ENCODE measurements at places on chromosomes 2 and 18. TPM values are rescaled to one million over a fixed set of nuclear protein-coding genes. Genes with fewer than 3 reads are reported as not detected.
A peak's percentile ranks its signal among the peaks of the same experiment; 100 is the strongest.

DNA sequence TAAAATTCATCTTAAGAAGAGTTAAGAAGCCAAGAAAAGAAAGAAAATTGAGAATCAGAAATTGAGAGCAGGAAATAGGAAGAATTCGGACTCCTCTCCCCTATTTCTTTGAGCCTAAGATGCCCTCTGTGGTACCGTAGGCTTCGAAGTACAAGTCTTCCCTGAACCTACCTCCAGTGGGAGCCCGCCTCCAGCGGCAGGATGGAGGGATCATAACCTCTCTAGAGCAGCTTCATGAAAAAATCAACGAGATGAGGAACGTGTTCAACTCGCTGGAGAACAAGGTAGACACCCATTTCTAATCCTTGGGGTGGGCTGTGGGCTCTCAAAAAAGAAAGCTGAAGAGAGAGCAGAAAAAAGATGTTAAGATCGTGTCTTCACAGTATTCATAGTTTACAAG is 36.3 kb downstream of the ARHGEF33 start:
- no peak overlapping the region for H3K4me3 ChIP-seq
- H3K27me3 ChIP-seq, result no peaks in the 10 kb centered on the region
- H3K27ac ChIP-seq, result no peak overlapping the region
- no peak for DNase-seq
- no peaks in the 10 kb centered on the region for H3K36me3 ChIP-seq
- no peaks in the 10 kb centered on the region for H3K4me1 ChIP-seq

GRCh38 chr2:61536180-61536571 is 2.0 kb downstream of the XPO1 start:
- H3K27me3 ChIP-seq, result no peaks in the 10 kb centered on the region
- peak overlapping the region; percentile 82 for H3K27ac ChIP-seq
- H3K4me3 ChIP-seq, result peak overlapping the region; percentile 88
- peaks cover 5% of the 10 kb centered on the region for H3K4me1 ChIP-seq
- no peak for DNase-seq

DNA sequence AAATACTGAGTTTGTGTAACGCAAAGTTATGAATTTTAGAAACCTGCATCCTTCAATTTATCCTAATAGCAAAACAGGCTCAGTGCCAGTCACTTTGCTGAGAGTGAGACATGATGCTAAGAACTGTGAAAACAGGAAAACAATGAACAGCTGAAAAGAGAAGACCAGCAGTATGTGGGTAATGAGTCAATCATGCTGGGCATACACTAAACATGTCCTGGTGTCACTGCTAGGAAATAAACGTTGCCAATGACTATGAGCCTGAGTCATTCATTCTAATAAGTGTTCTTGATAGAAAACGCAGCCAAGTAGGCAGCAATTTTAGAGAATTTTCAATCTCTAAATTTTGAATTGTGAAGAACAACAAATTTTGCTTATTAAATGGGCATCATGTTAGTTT is 237.3 kb downstream of the GALR1 start:
- H3K27ac ChIP-seq, result no peak overlapping the region
- DNase-seq, result peak; percentile 21
- no peaks in the 10 kb centered on the region for H3K27me3 ChIP-seq
- H3K4me1 ChIP-seq, result peaks cover 23% of the 10 kb centered on the region

DNA sequence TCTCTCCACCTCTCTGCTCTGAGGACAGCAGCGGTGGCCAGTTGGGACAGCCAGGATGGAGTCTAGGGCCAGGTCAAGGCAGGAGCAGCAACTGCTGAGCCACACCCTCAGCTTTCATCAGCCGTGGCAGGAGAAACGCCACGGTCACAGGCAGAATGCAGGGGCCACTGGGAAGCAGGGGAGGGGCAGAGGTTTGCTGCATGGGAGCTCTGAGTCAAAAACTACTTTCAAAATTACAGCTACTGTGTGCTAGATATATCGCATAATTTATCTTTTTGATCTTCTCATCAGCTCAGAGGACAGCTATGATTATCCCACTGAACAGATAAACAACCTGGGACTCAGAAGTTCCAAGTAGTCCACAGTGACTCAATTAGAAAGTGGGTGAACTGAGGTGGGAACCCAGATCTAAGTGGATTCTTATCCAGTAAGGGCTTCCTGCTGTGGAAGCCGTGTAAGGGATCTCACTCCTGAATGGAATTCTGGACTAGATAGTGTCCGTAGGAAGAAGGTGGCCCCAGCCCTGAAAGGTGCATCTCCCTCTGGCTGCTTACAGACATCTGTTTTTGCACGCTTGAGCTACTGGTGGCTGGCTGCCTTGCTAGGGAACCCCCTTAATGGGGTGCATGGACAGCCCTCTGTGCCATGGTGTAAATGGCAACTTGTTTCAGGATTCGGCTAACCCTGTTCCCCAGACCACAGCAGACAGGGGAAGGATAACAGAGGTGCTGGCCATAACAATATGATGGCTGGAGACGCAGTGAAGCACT is 194.6 kb upstream of the SMAD2 start:
- no peak overlapping the region for H3K27ac ChIP-seq
- DNase-seq, result no peak
- H3K36me3 ChIP-seq, result peaks cover 4% of the 10 kb centered on the region
- no peaks in the 10 kb centered on the region for H3K4me1 ChIP-seq
- H3K27me3 ChIP-seq, result no peaks in the 10 kb centered on the region
- H3K4me3 ChIP-seq, result no peak overlapping the region

GRCh38 chr2:241047253-241048010 is 49.0 kb downstream of the SNED1 start:
- peaks cover 17% of the 10 kb centered on the region for H3K36me3 ChIP-seq
- no peak overlapping the region for H3K4me3 ChIP-seq
- H3K27ac ChIP-seq, result no peak overlapping the region
- no peaks in the 10 kb centered on the region for H3K27me3 ChIP-seq
- no peak for DNase-seq

DNA sequence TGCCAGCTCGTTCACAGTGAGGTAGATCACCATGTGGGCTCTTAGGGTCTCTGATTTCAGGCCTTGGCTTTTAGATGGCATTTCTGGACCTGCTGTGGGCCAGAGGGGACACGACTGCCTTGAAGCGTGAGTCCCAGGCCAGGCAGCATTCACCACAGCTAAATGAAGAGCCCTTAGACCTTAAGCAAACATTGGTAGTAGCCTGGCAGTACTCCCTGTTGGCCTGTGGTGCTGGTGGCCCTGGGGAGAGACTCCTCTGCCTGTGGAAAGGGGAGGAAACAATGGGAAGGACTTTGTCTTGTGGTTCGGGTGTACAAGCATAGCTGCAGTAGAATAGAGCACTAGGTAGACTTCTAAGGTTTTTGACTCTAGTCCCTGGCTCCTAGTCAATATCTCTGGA is 456.0 kb upstream of the DCC start:
- no peaks in the 10 kb centered on the region for H3K4me1 ChIP-seq
- no peak overlapping the region for H3K27ac ChIP-seq
- no peak for DNase-seq

GRCh38 chr2:123890148-123890547 is 134.9 kb upstream of the CNTNAP5 start:
- H3K27ac ChIP-seq, result no peak overlapping the region
- H3K27me3 ChIP-seq, result no peaks in the 10 kb centered on the region
- peaks cover 6% of the 10 kb centered on the region for H3K36me3 ChIP-seq

GRCh38 chr18:68060871-68061270 is 544.4 kb upstream of the DSEL start:
- no peaks in the 10 kb centered on the region for H3K4me1 ChIP-seq
- H3K4me3 ChIP-seq, result no peak overlapping the region
- H3K27me3 ChIP-seq, result no peaks in the 10 kb centered on the region
- DNase-seq, result no peak

DNA sequence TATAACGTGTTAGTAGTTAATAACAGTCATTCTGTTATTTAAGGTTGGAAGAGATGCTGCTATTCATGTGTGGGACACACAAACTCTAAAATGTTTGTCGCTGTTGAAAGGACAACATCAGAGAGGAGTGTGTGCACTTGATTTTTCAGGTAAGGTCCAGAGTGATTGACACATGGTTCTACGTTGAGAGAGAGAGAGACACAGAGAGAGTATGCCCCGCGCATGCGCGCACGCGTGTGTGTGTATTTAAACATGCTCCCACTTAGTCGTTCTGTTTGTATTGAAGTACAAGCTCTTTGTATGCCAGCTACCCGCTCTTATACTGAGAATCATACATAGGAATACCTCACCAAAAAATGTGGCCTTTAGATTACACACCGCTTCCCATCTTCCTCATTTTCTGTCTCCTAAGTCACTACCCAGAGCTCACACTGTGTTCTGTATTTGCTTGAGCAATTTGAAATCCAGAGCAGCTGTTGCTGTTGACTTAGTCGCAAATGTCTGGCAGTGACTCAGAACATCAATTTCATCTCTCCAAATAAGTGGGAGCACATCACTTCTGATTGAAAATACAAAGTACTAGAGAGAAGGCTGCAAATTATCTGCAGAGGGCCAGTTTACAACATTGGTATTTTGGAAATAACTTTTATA is 148.1 kb downstream of the EML6 start:
- no peaks in the 10 kb centered on the region for H3K4me1 ChIP-seq
- no peak overlapping the region for H3K27ac ChIP-seq
- no peak overlapping the region for H3K4me3 ChIP-seq
- H3K27me3 ChIP-seq, result no peaks in the 10 kb centered on the region

GRCh38 chr2:112162956-112163355 is 24.8 kb downstream of the FBLN7 start:
- H3K4me1 ChIP-seq, result no peaks in the 10 kb centered on the region
- no peak overlapping the region for H3K4me3 ChIP-seq
- H3K27ac ChIP-seq, result no peak overlapping the region
- H3K27me3 ChIP-seq, result no peaks in the 10 kb centered on the region
- H3K36me3 ChIP-seq, result no peaks in the 10 kb centered on the region

DNA sequence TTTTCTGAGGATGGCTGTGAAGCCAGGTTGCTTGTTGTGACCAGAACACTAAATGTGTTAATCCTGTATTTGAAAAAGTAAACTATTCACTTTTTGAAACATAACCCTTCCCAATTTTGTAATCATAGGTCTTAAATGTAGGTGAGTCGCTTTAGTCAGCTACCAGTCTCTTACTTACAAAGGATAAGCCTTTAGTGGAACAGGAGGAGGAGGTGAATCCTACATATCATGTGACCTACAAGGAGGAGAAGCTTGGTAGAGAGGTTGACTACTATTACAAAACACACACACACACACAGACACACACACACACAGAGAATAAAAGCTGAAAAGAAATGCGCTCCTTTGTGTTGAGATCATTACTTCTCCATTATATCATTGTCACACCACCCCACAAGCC is 59.9 kb upstream of the SPAG16 start:
- H3K4me1 ChIP-seq, result peaks cover 5% of the 10 kb centered on the region
- H3K27me3 ChIP-seq, result no peaks in the 10 kb centered on the region
- no peak overlapping the region for H3K4me3 ChIP-seq
- no peak overlapping the region for H3K27ac ChIP-seq

DNA sequence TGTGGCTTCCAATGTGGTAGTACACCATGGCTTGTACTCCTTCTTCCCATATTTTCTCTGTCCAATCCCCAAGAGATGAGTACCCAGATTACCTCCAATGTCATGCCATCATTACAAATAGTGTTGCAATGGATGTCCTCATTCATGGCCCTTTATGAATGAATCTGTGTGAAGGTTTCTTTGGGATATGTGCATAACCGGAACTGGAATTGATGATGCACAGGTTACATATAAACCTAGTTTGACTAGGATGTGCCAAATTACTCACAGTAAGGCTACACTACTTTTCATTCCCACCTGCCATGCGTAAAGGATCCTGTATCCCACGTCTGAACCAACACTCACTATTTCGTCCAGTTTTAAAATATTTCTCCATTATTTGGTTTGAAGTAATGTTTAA is 173.9 kb upstream of the CXCR4 start:
- no peaks in the 10 kb centered on the region for H3K4me1 ChIP-seq
- no peak for DNase-seq
- H3K27me3 ChIP-seq, result no peaks in the 10 kb centered on the region
- H3K36me3 ChIP-seq, result no peaks in the 10 kb centered on the region
- H3K27ac ChIP-seq, result no peak overlapping the region

GRCh38 chr18:29087616-29088246 is 910.8 kb upstream of the CDH2 start:
- H3K4me3 ChIP-seq, result no peak overlapping the region
- H3K27ac ChIP-seq, result no peak overlapping the region
- DNase-seq, result no peak
- peaks cover 5% of the 10 kb centered on the region for H3K4me1 ChIP-seq

GRCh38 chr2:45736757-45737704 is 85.6 kb downstream of the PRKCE start:
- H3K27ac ChIP-seq, result no peak overlapping the region
- no peaks in the 10 kb centered on the region for H3K27me3 ChIP-seq
- DNase-seq, result no peak

DNA sequence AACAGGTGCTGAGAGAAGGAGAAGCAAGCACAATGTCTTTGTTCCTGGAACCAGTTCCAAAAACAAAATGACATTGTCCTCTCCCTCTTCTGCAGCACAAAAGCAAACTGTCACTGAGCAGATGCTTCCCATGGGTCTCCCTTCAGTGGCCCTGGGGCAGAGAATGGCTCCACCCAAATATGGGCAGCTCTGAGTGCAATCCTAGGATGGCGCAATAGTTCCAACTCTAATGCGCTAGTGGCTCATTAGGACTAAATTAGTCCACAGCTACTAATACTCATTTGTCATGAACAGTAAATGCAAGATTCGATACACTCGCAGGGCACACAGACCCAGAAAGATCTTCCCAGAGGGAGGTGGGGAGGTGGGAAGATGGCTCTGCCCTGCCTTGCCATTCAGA is 205.2 kb upstream of the CHAC2 start:
- H3K36me3 ChIP-seq, result no peaks in the 10 kb centered on the region
- DNase-seq, result peak; percentile 29
- H3K4me1 ChIP-seq, result peaks cover 8% of the 10 kb centered on the region

- peaks cover 58% of the 10 kb centered on the region for H3K27me3 ChIP-seq
- no peak for DNase-seq
- H3K36me3 ChIP-seq, result no peaks in the 10 kb centered on the region
- H3K27ac ChIP-seq, result no peak overlapping the region
- peaks cover 6% of the 10 kb centered on the region for H3K4me1 ChIP-seq
These were observed 404.9 kb downstream of the CPS1 start for GRCh38 chr2:210961249-210961648.

PARD6G gene
- total RNA-seq, result 8.2 TPM

ST6GAL2 gene
- 0.34 TPM for total RNA-seq

HOXD10 gene
- not detected for total RNA-seq

MC5R gene
- not detected for total RNA-seq

MAP3K19 gene
- total RNA-seq, result not detected

LOXHD1 gene
- not detected for total RNA-seq

LIMS4 gene
- total RNA-seq, result 1.5 TPM

C2orf80 gene
- not detected for total RNA-seq

UGT1A10 gene
- not detected for total RNA-seq
